ENCODE measurements at places on chromosomes 7 and 10.

GRCh38 chr7:28083164-28083997 lies 97.2 kb downstream of the JAZF1 start:
- peak; percentile 89 for DNase-seq

GRCh38 chr7:23012908-23013714 lies 819 bp downstream of the HYCC1 start:
- no peak for DNase-seq

DNA sequence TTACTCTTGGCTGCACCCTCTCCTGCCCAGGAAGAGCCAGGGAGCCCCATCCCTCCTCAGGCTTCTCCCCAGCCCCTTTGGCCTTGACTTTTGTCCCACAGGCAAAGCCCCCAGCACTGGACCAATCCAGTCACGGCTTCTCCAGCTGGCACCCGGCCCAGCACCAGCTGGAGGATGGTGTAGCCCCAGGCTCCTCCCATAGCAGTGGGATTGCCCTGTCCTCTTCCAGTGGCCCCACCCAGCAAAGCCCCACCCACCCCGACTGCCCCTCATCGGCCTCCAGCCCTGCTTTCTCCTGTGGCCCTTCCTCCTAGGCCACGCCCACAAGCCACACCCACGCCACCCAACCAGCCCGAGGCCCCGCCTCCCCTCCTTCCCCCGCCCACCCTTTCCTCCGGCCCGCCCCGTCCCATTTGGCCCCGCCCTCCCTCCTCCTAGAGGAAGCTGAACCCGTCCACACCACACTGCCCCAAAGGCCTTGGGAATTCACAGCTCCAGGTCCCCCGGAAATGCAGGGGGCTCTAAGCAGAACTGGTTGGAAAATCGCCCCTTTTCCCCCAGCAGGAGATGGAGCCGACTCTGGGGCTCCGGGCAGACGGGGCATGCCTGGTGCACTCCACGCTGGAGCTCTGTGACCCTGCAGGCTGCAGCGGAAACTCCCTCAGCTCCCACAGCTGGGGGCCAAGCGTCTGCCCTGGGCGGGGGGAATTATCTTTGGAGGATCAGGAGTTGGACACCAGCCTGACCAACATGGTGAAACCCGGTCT lies 25.2 kb downstream of the GET4 start:
- DNase-seq, result peak; percentile 74

GRCh38 chr7:15853832-15854470 lies 167.5 kb upstream of the MEOX2 start:
- no peak for DNase-seq

DNA sequence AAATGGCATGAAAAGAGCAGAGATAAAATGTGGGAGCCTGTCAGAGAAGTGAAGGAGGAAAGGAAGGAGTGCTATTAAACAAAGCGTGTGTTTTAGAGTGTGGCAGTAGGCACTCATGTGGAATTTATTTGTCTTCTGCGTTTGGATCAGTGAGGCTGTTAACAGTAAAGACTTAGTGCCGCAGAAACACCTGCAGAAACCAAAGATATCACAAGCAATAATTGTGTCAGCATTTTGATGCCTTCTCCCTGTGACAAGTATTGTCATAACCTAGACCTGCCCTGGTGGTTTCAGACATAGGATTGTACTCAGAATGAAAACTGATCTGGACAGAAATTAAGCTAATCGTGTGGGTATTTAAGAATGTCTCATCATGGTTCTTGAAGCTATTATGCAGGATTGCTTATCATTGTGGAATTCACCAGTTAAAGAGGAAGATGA lies 191.0 kb downstream of the CAMK1D start:
- DNase-seq, result no peak

DNA sequence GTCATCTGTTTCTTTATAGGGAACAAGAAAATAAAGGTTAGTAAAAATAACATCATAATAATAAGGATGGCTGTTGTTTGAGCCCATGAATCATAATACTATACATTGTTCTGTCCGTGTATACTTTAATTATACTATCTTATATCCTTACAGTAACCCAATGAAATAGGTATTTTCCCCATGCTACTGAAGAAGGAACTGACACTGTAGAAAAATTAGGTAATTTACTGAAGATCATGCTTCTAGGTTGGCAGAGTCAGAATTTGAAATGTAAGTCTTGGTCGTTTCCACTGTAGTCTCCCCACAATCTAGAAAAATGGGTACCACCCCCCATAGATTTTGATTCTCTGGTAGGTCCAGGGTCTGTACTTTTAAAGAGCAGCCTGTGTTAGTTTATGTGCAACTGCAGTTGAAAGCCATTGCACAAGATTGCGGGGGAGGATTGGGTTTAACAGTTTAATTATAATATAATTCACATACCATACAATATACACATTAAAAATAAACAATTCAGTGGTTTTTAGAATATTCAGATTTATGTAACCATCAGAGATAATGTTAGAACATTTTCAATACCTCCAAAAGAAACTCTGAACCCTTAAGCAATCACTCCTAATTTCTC lies 47.7 kb downstream of the SHOC2 start:
- no peak for DNase-seq

DNA sequence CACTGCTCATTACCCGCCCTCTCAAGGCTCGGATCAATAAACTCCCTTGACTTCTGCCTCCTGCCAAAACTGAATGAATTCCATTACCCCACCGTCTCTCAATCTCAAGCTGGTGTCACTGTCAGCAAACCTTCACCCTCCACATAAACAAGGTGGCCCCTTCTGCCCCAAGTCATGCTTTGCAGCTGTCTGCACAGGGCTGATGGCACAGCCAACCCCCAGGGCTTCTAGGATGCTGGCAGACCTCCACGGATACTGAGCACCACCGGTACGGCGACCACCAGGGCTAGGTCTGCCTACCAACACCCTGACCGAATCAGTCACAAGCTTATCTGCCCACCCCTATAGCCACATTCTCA lies 46.1 kb downstream of the PARD3 start:
- no peak for DNase-seq

GRCh38 chr7:128270826-128271272 lies 29.8 kb downstream of the LEP start:
- no peak for DNase-seq

GRCh38 chr7:131249003-131249402 lies 78.7 kb upstream of the MKLN1 start:
- peak; percentile 35 for DNase-seq

- DNase-seq, result no peak
Measured at GRCh38 chr7:47951374-47951773, 3.1 kb upstream of the PKD1L1 start.

- no peak for DNase-seq
Measured at GRCh38 chr7:156094350-156095146, 282.3 kb upstream of the SHH start.

DNA sequence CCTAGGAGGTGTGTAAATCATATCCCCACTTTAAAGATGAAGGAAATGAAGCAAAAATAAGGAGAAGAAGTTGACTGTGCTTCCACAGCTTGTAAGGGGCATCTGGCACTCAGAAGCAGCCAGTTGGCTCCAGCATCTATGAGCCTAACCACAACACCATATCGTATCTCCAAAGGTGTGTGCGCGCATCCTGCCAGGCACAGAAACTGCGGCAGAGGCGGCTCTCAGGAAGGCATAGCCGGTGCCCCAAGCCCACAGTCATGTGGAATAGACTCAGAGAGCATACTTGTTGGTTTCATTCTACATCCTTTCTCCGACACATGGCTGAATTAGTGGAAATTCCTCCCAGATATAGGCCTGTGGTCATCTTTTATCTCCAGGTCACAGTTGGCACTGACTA lies 423.9 kb downstream of the CALN1 start:
- no peak for DNase-seq

GRCh38 chr10:122659651-122660050 lies 40.0 kb downstream of the C10orf120 start:
- DNase-seq, result no peak

- no peak for DNase-seq
Measured at GRCh38 chr7:22138106-22138505, 192.4 kb upstream of the CDCA7L start.

DNA sequence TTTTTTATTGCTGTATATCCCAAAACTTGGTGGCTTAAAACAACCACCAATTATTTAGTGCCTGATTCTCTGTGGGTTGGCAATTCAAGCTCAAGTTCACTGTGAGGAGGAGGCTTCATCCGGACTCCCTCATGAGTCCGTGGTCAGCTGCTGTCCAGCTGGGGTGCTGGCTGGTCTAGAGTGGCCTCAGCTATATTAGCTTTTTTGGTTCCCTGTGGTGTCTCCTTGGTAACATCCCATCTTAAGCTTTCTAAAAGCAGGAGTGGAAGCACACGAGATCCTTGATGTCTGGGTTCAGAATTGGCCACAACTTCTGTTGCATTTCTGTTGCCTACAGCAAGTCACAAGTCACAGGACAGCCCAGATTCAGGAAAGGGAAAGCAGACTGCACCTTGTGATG lies 536.5 kb upstream of the FZD8 start:
- no peak for DNase-seq

GRCh38 chr7:25314094-25314730 lies 85.9 kb upstream of the NPVF start:
- no peak for DNase-seq

- DNase-seq, result peak; percentile 61
Measured at GRCh38 chr10:132411561-132412253, 14.7 kb downstream of the PWWP2B start.

DNA sequence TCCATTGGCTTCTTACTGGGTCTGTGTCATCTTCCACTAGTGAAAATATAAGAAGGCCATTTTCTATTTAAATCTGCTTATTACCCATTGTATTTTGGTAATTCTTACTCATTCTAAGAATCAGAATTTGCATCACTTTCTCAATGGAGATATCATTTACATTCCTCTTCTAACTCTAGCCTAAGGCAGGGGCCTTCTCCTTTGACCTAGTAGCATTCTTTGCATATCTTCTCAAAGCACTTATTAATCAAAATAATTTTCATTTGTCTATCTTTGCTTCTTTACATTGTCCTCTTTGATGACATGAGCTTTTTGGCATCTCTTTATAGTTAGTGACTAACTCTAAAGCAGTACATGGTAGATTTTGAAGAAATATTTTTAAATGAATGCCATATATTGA lies 400.9 kb upstream of the SEMA3D start:
- peak; percentile 46 for DNase-seq

DNA sequence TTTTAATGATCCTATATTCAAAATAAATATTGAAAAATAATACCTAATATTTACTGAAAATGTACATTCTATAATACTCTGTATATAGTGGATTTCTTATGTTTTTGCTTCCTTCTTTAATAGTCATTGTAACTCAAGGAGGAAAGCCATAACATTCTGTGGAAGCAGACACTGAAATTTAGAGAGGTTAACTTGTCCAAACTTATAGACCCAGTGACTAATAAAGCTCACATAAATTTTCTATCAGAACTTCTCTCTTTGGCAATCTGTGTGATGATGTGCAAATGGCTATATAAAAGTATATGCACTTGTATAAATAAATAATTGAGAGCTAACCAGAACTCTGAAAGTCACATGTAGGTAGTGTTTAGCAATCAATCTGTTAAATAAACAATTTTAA lies 26.1 kb downstream of the GNAT3 start:
- DNase-seq, result no peak

DNA sequence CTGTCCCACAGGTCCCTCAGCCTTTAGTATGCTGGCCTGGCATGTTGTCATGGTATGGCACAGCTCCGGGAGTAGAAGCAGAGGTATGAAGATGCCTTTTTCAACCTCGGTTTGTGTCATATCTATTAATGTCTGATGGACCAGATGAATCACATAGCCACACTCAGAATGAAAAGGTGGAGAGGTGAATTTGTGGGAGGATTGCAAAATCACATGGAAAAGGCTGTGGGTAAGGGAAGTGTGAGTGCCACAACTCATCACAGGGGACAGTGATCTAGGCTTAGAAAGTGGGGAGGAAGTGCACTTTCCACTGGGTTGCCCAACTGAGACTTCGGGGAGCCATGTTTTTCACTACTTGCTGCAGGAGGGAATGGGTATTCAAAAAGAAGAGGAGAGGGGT lies 190.7 kb downstream of the WDR11 start:
- no peak for DNase-seq

DNA sequence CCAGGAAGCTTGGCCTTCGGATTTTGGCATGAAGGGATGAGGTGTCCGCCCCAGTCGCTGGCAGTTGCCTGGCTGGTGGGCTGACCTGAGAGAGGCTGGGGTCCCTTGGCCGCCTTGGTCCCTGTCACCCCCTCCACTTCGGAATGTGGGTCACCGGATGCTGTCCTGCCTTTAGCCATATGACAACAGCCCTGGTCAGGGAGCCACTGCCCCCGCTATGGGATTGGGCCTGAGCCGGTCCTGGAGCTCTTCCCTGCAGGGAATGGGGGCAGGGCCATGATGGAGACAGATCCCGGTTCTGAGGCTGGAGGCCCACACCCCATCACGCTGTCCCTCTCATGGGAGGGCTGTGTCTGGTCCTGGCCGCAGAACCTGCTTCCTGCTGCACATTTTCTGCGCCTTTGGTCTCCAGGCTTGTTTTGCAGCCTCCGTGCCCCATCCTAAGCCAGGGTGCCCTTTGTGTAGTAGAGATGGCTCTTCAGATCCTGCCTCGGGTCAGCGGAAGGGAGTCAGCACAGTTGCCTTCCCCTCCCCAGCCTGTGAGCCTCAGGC lies 22.6 kb downstream of the PFKFB3 start:
- DNase-seq, result no peak

GRCh38 chr7:155230169-155230593 lies 67.5 kb upstream of the INSIG1 start:
- DNase-seq, result peak; percentile 99

DNA sequence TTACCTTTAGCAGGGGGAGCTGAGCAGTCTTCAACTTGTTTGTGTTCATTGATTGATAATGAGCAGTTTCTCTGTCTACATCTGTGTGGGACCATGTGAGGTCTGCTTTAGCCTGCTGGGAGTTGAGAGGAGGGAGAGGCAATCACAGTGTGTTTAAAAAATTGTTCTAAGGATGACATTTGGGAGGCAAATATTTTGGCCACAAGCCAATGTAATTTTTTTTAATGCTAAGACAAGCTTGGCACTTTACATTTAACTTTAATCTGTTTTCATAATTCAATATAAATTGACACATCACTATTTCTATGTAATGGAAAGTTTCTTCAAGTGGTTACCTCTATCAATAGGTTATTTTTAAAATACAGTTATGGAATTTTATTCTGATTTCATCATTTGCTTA lies 55.9 kb upstream of the SEMA3A start:
- no peak for DNase-seq

GRCh38 chr10:12707461-12708185 lies 293.9 kb downstream of the CCDC3 start:
- no peak for DNase-seq

- DNase-seq, result no peak
Measured at GRCh38 chr10:91690996-91691676, 58.3 kb upstream of the PPP1R3C start.

DNA sequence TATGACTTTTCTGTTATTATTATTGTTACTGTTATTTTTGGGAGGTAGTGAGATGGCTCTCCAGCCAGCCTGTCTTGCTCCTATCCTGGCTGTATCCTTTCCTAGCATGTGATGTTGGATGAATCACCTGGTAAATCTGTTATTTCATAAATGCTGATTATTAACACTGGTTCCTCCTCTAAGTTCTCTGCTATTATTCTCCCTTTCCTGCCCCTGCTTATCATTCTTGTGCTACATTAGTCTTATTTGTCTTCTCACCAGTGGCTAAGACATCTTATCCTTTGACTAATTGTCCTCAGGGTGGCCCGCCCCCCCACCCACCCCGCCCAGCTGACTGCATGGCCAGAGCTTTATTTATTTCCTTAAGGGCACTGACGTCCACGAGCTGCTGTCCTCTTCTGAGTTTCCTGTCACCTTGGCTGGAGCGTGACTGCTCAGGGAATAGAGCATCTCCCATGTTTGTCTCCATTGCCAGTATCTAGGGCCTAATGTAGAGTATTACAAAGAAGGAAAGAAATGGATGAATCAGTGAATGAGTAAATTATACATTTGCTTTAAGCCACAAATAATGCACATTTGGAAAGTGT lies 110.1 kb upstream of the KLF6 start:
- no peak for DNase-seq
